ENCODE measurements at places on chromosomes 3 and 15. TPM values are rescaled to one million over a fixed set of nuclear protein-coding genes. Genes with fewer than 3 reads are reported as not detected.

- DNase-seq = peak; percentile 74
Measured at GRCh38 chr15:67144609-67145311, 79.4 kb downstream of the SMAD3 start.

- peak; percentile 89 for DNase-seq
Measured at GRCh38 chr15:89101302-89102193, 13.3 kb downstream of the ABHD2 start.

The ATP13A4 gene
- not detected for total RNA-seq

- no peak for DNase-seq
Measured at GRCh38 chr3:155093261-155093660, 13.1 kb downstream of the MME start.

DNA sequence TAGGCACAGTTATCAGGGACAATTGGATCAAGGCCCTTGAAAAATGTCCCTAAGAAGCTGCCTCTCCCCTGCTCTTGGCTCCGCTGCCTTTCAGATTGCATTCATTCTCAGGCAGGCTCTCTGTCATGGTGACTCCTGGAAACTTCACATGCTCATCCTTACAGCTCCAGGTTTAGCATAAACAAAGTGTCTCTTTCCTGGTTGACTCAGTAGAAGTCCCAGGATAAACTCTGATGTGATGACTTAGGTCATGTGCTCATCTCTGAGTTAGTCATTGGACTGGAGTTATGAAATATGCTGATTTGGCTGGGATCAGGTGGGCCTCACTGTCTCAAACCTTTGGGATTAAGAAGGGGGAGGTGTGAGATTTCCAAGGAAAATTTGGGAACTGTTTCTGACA lies 243.8 kb downstream of the ZNF621 start:
- no peak for DNase-seq

The C15orf39 gene
- 6.5 TPM for total RNA-seq

DNA sequence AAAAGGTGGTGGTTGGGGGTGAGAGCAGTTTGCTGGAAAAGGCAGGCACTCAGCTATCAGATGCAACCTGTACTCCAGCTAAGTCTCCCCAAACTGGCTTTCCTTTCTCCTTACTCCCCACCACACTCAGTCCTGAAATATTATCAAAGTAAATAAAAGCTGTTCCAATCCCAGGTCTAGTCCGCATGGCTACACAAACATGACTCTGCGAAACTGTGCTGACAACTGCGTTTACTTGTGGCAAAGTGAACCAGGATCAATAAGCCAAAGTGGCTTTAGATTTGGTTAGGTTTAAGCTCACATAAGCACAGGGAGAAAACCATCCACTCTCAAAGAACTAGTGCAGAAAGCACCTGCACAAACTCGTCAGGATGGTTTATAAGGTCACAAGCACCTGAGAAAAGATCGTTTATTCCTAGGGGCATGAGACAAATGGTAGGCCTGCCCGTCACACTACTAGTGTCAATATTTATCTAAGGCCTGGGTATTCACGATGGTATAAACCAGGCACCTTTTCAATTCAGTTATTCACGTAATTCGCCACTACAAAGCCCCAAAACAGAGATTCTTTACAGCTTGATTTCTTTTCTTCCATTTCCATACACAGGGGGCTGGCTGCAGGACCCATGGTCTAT lies 25.3 kb downstream of the LRIG1 start:
- no peak for DNase-seq

DNA sequence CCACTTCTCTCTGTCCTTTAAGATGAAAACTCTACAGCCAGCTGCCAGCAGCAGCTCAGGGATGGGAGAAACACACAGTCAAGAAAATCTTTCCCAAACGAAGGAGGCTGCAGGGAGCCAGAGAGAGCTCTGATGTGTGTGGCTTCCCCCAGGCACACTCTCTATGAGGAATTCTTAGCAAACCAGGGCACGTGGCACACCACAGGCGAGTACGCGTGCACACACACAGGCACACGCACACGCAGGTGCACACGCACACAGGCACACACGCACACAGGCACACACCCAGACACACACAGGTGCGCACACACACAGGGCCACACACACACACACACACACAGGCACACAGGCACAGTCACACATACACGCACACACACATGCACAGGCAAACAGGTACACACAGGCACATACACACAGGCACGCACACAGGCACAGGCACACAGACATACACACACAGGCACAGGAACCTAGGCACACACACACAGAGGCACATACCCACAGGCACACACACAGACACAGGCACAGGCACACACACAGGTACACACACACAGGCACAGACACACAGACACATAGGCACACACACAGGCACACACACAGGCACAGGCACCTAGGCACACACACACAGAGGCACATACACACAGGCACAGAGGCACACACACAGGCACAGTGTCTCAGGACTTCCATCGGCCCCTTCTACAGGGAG lies 91.5 kb upstream of the ATP2B2 start:
- no peak for DNase-seq

- no peak for DNase-seq
Measured at GRCh38 chr3:121870717-121871116, 23.5 kb upstream of the SLC15A2 start.

DNA sequence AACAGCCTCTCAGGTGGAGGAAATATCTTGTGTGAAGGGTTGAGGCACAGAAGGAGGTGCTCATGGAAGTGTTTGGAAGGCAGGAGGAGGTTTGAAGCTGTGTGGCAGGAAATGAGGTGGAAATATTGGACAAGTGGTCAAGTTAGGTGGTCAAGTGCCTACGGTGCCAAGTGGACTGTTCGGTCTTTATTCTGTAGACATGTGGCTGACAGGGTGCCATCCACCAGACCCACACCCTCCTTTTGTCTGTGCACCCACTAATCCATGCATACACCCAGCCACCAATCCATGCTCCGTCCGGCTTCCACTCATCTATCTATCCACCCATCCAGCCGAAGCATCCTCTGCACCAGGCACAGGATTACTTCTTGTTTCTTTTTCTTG lies 2.2 kb downstream of the SLC6A20 start:
- DNase-seq = no peak

- no peak for DNase-seq
Measured at GRCh38 chr3:193586526-193586925, 6.5 kb upstream of the OPA1 start.

The SI gene
- total RNA-seq = not detected

DNA sequence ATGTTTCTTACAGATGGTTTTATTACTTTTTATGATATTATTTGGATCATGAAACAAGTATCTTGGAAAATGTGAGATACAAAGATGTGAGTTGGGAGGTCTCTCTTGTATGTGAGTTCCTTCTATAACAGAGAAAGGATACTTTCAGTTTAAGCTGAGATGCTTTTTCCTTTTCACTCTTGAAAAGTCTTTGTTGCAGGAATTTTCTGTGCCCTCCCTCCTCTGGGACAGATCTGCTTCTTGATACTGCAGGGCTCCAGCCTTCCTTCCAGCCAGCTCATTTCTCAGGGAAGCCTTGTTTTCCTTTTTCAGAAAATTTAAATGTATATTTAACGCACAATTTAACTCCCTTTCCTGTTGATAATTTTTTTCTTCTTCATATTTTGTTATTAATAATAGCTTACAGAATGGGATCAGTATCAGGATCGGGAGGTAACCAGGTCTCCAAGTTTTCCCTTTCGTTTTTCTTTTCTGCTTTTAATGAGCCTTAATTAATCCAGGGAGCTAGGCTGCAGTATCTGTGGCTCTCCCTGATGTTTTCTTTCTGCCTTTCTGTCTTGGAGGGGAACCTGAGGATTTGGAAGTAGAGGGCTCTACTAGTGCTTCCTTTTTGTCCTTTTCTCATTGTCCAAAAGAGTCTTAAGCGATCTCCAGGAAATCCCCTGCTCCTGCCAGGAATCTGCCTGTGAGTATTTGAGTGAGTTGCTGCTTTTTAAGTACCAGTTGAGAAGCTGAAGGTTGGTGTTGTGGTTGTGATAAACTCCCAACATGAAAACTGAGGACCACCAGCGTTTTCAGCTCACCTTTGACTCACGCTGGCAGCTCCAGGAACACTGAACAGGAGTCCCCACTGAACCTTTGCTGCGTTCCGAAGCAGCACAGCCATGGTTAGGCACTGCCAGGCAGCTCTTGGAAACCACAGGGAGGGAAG lies 105.7 kb downstream of the IGF1R start:
- DNase-seq = peak; percentile 86

The DLEC1 gene
- 0.29 TPM for total RNA-seq

The SNAP23 gene
- total RNA-seq = 81.4 TPM

- no peak for DNase-seq
Measured at GRCh38 chr3:188124184-188124583, 29.8 kb upstream of the LPP start.

- DNase-seq = peak; percentile 58
Measured at GRCh38 chr3:14388201-14388600, 14.2 kb upstream of the SLC6A6 start.

DNA sequence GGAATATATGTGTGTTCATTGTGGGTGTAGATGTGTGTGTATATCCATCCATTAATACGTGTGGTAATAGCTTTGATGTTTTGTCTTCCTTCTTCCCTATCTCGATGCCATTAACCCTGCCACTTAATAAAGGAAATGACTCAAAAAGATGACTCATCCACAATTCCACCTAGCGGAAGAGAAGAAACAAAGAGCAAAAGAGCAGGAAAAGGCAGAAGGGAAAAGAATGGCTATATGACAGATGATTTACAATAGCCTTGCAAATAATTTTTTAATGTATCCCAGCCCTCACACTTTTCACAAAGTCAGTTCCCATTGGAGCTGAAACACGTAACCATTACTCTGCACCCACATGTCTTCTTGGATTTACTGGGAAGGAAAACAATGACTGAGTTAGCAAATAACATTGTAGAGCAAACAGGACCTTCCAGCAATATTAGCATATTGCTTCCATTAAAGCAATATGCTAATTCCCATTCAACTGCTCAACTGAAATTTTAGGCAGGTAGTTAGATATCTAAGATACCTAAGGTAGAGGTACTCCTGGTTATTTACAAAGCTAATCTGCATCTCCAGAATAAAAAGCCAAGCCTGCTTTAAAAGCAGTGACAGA lies 197.2 kb downstream of the KCNAB1 start:
- DNase-seq = peak; percentile 39

DNA sequence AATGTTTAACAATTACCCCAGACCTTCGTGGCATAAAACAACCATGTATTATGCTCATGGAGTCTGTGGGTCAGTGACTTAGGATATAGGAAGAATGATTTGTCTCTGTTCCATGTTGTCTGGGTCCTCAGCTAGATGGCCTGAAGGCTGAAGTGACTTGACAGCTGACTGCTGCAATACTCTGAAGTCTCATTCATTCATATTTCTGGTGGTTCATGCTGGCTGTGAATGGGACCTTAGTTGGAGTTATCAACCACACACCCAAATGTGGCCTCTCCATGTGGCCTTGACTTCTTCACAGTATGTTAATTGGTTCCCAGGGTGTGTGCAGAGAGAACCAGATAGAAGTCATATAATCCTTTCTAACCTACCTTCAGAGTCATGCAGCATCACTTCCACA lies 145.1 kb upstream of the BFSP2 start:
- DNase-seq = no peak

DNA sequence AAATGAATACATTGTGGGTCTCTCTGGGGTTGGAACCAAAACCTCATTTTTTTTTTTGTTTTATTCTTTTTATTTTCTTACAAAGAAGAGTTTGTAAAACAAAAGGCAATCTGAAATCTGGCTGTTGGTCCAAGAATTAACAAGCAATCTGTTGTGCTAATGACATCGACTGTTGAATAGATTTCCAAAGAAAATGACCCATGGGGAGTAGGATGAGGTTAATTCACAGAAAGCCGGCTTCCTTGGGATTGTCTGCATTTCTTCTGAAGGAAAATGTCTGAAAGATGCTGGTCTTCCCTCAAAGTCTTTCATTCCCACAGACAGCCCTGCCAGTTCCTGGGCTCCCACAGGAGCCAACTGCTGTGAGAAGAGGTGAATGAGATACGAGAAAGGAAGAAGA lies 92.9 kb downstream of the LRRC3B start:
- no peak for DNase-seq

The UBAP1L gene
- 3.3 TPM for total RNA-seq

DNA sequence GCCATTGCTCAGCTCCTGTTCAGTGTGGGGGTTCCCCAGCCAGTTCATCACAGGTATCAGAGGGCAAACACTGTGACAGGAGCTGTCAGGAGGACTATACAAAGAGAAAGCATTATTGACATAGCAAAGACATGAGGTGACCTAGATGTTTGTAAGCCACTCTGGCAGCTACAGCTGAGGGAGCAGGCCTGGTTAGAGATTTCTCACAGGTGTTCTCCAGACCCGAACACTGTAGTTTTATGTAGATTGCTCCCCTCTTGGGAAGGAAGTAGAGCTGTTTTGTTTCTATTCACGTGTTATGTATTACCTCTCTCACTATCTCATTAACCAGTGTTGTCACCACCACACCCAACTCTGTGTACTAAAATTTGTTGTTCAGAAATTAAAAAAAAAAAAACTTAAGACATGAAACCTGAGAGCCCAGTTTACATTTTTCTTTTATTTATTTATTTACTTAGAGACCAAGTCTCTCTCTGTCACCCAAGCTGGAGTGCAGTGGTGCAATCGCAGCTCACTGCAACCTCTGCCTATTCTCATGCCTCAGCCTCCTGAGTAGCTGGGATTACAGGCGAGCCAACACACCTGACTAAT lies 123.7 kb downstream of the RBPMS2 start:
- DNase-seq = no peak

DNA sequence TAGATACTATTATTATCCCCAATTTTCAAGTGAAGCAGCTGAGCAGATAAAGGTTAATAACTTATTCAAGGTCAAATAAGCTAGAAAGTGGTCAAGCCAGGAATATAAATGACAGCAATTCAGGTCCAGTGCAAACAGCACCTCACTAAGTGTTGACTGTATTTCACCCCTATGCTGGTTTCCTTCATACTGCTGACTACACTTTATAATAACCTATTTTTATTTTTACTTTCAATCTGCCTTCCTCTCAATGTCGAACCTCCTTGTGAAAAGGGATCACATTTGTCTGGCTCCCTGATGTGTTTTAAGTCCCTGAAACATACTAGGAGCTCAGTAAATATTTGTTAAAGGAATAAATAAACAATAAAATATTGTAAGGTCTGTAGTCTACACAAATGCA lies 146.1 kb downstream of the NAALADL2 start:
- DNase-seq = no peak
